ENCODE measurements at places on chromosomes 13 and 19. TPM values are rescaled to one million over a fixed set of nuclear protein-coding genes. Genes with fewer than 3 reads are reported as not detected.

Gene LINGO3
- 1.4 TPM for total RNA-seq

Gene PSG7
- total RNA-seq: not detected

Gene MIA
- 1.1 TPM for total RNA-seq

Gene APOC1
- 246 TPM for total RNA-seq

Gene IGFL3
- total RNA-seq: not detected

Gene PPM1N
- total RNA-seq: 1.2 TPM

Gene PTPRH
- 2.3 TPM for total RNA-seq

GRCh38 chr13:45917019-45917418 is 65.5 kb upstream of the SIAH3 start:
- no peak overlapping the region for H3K27ac ChIP-seq
- H3K27me3 ChIP-seq: no peaks in the 10 kb centered on the region
- DNase-seq: no peak

DNA sequence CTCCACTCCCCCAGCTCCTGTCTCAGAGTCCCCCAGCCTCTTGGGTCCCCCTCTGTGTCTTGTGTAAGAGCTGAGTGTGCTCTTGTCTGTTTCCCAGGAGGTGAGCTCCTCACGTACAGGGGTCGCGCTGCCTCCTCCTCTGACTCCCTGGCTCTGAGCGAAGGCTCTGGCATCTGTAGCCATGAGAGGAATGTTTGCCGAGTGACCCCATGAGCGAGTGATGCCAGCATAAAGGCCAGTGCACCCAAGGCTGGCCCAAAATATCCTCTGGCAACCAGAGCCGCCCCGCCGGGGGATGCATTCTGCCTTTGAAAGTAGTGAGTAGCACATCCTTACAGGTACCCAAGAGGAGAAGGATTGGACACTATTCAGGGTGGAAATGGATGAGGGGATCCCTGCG is 26.2 kb upstream of the C19orf12 start:
- H3K4me1 ChIP-seq: no peaks in the 10 kb centered on the region
- H3K27me3 ChIP-seq: no peaks in the 10 kb centered on the region
- H3K36me3 ChIP-seq: no peaks in the 10 kb centered on the region
- no peak overlapping the region for H3K27ac ChIP-seq

DNA sequence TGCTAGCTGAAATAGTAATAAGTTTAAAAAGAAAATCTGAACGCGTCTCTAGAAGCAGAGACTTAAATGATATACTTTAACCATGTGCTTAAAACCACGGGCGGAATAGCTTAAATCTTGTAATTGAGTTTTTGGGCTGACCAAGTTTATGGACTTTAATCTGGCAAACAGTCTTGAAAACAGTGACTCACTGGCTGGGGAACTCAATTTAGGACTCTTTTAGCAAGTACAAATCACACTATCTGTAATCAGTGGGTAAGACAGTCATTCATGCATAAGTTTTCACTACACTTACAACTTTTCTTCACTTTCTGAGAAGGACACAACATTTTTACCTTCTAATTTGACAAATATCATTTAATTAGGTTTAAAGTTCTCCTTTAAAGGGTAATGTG is 26.8 kb downstream of the ZNF627 start:
- H3K4me1 ChIP-seq: peaks cover 8% of the 10 kb centered on the region
- no peak for DNase-seq
- no peaks in the 10 kb centered on the region for H3K27me3 ChIP-seq
- no peak overlapping the region for H3K27ac ChIP-seq

- H3K27me3 ChIP-seq: no peaks in the 10 kb centered on the region
- DNase-seq: no peak
- no peaks in the 10 kb centered on the region for H3K4me1 ChIP-seq
Measured at GRCh38 chr13:113305208-113305607, 8.2 kb downstream of the LAMP1 start.

DNA sequence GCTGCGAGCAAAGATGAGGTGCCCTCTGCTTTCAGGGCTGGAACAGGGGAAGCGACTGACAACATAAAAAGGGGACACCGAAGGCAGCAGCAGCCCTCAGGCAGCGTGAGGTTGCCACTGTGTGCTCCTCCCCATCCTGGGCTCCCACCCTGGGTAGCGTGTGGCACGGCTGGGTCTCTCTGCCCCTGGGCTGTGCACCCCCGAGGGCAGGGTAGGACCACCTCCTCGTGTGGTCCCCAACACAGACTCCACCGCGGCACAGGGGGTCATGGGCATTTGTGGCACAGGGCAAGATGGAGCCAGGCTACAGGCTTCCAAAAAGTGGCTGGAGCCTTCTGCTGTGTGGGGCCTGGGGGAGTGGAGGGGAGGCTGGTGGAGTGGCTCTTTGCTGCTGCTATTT is 6.5 kb upstream of the RSPH6A start:
- H3K4me1 ChIP-seq: peaks cover 6% of the 10 kb centered on the region
- no peak for DNase-seq
- H3K27me3 ChIP-seq: no peaks in the 10 kb centered on the region
- no peak overlapping the region for H3K27ac ChIP-seq

DNA sequence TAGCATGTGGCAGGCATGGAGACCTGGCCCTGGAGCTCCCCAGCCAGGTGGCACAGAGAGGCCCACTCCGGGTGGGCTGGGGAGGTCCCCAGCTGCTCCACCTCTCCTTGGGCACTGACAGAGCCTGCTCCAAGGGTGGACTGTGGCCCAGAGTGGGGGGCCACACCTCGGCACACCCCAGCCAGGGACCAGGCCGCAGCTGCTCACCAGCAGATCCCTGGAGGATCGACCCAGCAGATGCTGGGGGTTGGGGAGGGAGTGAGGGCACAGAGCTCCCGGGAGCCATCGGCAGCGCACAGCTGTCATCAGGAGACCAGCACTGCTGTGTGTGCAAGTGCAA is 72.0 kb upstream of the KCTD15 start:
- no peaks in the 10 kb centered on the region for H3K4me1 ChIP-seq
- no peak for DNase-seq
- H3K4me3 ChIP-seq: no peak overlapping the region
- no peaks in the 10 kb centered on the region for H3K36me3 ChIP-seq
- no peak overlapping the region for H3K27ac ChIP-seq

GRCh38 chr13:84417416-84417815 is 535.1 kb upstream of the SLITRK1 start:
- no peak overlapping the region for H3K27ac ChIP-seq
- no peak overlapping the region for H3K4me3 ChIP-seq
- H3K4me1 ChIP-seq: no peaks in the 10 kb centered on the region
- H3K36me3 ChIP-seq: no peaks in the 10 kb centered on the region
- no peak for DNase-seq
- no peaks in the 10 kb centered on the region for H3K27me3 ChIP-seq

DNA sequence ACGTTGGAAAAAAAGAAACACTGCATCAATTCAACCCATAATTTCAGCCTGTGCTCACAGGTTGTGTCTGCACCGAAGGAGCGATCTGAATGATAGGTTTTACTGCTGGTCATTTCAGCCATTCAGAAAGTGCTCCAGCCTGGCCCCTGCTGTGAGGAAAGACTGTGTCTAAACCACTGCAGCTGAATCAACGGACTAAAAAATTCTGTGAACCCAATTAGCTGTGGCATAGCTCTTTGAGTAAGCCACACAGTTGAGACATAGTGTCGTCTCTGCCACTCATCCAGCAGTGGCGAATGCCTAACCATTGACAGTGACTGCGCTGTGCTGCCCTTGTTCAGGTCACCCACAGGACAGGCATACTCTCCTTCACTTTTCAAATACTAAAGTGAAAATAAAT is 179.8 kb downstream of the COG6 start:
- H3K36me3 ChIP-seq: no peaks in the 10 kb centered on the region
- no peak overlapping the region for H3K4me3 ChIP-seq
- no peak for DNase-seq
- H3K27me3 ChIP-seq: no peaks in the 10 kb centered on the region
- no peak overlapping the region for H3K27ac ChIP-seq

DNA sequence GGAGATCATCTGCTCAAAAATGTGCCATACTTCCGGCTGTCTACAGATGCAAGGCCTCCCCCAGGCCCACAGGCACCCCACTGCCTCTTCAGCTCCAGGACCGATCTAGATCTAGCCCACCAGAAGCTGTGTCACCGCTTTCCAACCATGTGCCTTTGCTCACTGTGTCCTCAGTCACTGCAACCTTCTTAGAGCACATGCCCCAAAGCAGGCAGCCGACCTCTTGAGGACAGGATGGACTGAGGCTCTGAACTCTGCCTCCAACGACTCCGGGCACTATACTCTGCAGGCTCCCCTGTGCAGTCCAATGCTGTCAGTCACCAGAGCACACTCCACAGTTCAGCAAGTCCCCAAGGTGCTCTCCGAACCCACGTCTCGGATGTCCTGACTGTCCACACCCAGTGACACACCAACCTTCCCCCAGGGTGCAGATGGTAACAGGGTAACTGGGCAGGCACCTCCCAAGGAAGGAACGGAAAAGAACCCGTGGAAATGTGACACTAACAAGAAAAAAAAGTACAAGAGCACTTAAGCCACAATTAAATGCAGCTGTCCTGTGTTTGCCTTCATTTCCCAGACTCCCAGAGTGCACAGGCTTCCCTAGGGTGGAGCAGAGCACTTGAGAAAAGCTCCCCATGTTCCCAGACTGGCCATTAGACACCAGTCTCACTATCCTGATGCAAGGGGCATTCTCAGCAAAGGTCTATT is 4.8 kb downstream of the STK24 start:
- H3K36me3 ChIP-seq: no peaks in the 10 kb centered on the region
- H3K27ac ChIP-seq: peak overlapping the region; percentile 60
- H3K4me1 ChIP-seq: peaks cover 73% of the 10 kb centered on the region
- H3K27me3 ChIP-seq: no peaks in the 10 kb centered on the region
- DNase-seq: no peak
- no peak overlapping the region for H3K4me3 ChIP-seq

GRCh38 chr13:95643571-95643935 is 953 bp downstream of the DZIP1 start:
- H3K36me3 ChIP-seq: no peaks in the 10 kb centered on the region
- no peak overlapping the region for H3K27ac ChIP-seq
- H3K27me3 ChIP-seq: no peaks in the 10 kb centered on the region
- H3K4me3 ChIP-seq: peak overlapping the region; percentile 30
- 0 out of 2 replicates have a peak, but pooled peaks cover 9% of the 10 kb centered on the region for H3K4me1 ChIP-seq

GRCh38 chr19:8158411-8159074 is 9.2 kb upstream of the FBN3 start:
- H3K36me3 ChIP-seq: no peaks in the 10 kb centered on the region
- H3K4me1 ChIP-seq: peaks cover 3% of the 10 kb centered on the region
- no peak overlapping the region for H3K27ac ChIP-seq
- H3K27me3 ChIP-seq: no peaks in the 10 kb centered on the region

- peaks cover 36% of the 10 kb centered on the region for H3K4me1 ChIP-seq
- H3K36me3 ChIP-seq: no peaks in the 10 kb centered on the region
- no peak overlapping the region for H3K4me3 ChIP-seq
- H3K27ac ChIP-seq: peak overlapping the region; percentile 61
- H3K27me3 ChIP-seq: no peaks in the 10 kb centered on the region
Measured at GRCh38 chr19:13840305-13841085, 36.4 kb upstream of the NANOS3 start.
